ENCODE measurements at places on chromosomes 2 and 18.

DNA sequence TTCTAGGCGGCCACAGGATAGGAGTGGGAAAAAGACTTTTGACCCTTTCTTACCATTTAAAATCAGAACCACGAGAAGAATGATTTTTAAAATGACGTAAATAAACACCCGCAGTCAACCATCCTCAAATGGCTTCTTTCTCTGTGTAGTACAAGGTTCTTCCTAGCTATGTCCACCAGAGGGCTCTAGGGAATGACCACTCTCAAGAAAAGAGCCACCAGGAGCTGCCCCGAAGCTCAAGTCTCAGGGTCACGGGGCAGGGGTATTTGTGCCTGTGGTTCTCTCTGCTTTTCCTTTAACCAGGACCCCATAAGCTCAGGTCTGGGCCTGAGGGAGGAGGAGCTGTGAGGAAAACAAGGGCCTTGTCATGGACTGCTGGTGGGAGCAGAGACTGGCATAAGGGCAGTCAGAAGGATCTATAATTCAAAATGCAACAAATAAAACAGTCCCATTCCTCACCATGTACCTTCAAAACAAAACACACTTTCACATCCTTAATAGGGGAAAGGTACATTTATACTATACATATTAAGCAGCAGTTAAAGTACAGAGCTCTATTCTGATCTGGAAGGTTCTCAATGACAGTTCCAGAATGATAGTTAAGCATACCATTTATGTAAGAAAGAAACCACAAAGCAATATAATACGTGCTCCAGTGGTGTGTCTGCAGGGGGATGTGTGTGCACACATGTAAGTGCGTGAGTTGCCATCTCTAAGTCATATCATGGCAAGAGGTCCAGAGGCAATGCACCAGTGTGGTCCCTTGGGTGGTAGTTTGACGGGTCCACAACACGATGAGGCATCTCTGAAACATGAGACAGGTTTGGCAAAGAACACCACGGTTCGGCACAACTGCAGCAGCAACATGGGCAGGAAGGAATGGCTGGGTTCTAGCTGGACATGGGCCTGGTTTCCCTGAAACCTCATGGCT is 18.6 kb downstream of the LYPD1 start:
- no peak for DNase-seq

- no peak for DNase-seq
Observed at GRCh38 chr18:37553633-37554398, 11.8 kb downstream of the CELF4 start.

GRCh38 chr2:41598161-41598894 is 449.5 kb upstream of the PKDCC start:
- DNase-seq: no peak

DNA sequence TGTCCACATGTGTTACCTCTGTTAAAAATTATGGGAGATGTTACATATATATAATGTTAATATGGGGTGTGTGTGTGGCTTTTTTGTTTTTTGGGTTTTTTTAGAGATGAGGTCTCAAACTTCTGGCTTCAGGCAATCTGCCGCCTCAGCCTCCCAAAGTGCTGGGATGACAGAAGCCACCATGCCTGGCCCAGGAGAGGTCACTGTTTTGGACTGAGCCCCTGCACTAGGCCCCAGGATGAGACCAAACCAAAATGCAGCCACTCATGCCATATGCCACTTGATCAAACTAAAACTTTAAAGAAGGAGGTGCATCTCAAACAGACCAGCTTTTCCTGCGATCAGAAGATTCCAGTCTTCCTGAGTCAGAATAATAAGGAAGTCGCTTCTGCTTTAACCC is 2.5 kb downstream of the ADI1 start:
- no peak for DNase-seq

- no peak for DNase-seq
Observed at GRCh38 chr2:179861027-179861415, 391 bp downstream of the ZNF385B start.

GRCh38 chr2:64328415-64328722 is 125.6 kb upstream of the LGALSL start:
- no peak for DNase-seq

GRCh38 chr2:103268841-103269498 is 507.1 kb downstream of the TMEM182 start:
- no peak for DNase-seq

GRCh38 chr2:152200565-152201465 is 25.3 kb upstream of the STAM2 start:
- no peak for DNase-seq

GRCh38 chr2:60553495-60554073 is at the start of gene BCL11A:
Gene BCL11A (minus strand): TSS chr2:60553654. CDS start chr2:60553270, 384 bp downstream.
- DNase-seq: no peak

GRCh38 chr18:35049111-35050027 is 8.2 kb downstream of the MAPRE2 start:
- no peak for DNase-seq

Measured in activated CD4-positive, alpha-beta T cell treated with anti-CD3 and anti-CD28 coated beads, Interleukin-2, amount 10 ng/mL, durations not matched to agents 7 days and 5 days (primary cell).